ENCODE measurements at places on chromosomes 1 and 21. TPM values are rescaled to one million over a fixed set of nuclear protein-coding genes. Genes with fewer than 3 reads are reported as not detected.

DNA sequence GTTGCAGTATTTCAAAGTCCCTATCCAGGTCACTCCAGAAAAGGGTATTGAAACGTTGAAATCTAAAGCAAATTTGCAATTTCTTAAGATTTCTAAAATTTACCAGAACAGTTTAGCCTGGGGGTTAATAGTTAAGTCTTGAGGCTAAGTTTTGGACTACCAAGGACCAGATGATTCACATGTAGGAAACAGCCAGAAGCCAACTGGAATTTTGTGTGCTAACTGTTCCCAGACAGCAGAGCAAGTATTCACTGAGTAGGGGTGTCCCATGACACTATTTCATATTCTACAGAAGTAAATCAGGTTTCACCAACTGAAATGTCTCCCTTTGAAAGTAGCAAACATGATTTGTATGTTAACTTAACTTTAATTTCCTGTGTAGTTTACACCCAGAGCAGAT, 11.5 kb upstream of the C1orf105 start:
- no peak overlapping the region for H3K4me3 ChIP-seq
- no peaks in the 10 kb centered on the region for H3K27me3 ChIP-seq
- DNase-seq, result no peak
- no peaks in the 10 kb centered on the region for H3K4me1 ChIP-seq

DNA sequence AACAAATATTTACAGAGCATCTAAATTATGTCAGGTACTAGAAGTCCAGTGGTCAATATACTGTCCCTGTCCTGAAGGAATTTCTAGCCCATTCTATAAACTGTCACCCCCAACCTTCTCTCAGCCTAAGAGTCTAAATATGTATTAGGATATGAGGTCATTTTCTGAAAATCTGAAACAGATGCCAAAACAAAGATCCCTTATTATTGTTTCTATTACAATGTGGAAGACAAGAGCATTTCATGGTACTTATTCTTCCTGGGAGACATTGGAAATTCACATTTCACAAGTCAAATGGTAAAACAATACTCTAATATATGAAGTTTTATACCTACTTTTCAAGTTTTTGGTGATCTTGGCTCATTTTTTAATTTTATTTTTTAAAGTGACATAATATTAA, 2.6 kb downstream of the CLCA1 start:
- no peaks in the 10 kb centered on the region for H3K4me1 ChIP-seq
- no peaks in the 10 kb centered on the region for H3K36me3 ChIP-seq
- H3K27me3 ChIP-seq, result no peaks in the 10 kb centered on the region
- no peak for DNase-seq

DNA sequence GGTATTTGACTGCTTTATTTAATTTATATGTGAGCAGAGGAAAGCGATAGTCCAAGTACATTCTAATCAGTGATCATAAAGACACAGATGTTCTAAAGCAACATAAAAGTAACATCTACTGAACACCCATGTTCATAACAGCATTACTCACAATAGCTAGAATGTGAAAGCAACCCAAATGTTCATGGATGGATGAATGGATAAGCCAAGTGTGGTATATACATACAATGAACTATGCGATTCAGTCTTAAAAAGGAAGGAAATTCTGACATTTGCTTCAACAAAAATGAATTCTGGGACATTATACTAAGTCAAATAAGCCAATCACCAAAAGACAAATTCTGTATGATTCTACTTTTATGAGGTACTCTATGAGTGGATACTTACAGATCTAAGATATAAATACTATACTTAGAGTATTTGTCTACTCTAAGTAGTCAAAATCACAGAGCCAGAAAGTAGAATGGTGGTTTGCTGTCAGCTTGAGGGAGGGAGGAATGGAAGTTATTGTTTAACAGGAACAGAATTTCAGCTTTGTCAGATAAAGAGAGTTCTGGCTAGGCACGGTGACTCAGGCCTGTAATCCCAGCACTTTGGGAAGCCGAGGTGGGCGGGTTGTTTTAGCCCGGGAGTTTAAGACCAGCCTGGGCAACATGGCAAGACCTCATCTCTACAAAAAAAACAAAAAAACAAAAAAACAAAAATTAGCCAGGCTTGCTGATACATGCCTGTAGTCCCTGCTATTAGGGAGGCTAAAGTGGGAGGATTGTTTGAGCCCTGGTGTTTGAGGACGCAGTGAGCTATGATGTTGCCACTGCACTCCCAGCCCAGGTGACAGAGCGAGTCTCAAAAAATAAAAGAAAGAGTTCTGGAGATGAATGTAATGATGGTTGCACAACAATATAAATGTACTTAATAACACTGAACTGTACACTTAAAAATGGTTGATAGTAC, 79.7 kb upstream of the ARHGAP29 start:
- H3K27me3 ChIP-seq, result no peaks in the 10 kb centered on the region
- no peaks in the 10 kb centered on the region for H3K36me3 ChIP-seq
- peaks cover 88% of the 10 kb centered on the region for H3K4me1 ChIP-seq
- DNase-seq, result no peak
- no peak overlapping the region for H3K4me3 ChIP-seq
- peak overlapping the region; percentile 63 for H3K27ac ChIP-seq

DNA sequence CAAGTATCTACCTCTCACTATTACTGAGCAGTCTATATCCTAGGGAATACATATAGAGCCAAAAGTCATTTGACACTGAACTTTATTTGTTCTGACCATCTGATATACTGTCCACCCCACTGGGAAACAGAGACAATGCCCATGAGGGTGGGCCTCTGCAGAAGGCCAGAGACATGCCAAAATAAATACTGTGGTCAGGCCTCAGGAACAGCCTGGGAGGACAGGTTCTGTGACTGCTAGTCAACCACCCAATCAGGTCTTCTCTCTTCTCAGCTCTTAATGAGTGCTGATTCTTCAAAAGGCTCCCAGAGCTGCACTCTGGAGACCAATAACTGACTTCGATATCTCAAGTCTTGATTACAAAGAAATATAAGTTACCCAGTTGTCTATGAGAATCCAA, 5.5 kb upstream of the ANKRD35 start:
- peak overlapping the region; percentile 78 for H3K27ac ChIP-seq
- no peaks in the 10 kb centered on the region for H3K36me3 ChIP-seq
- H3K27me3 ChIP-seq, result no peaks in the 10 kb centered on the region

Gene OVAAL
- total RNA-seq, result not detected

- H3K27ac ChIP-seq, result no peak overlapping the region
- H3K4me1 ChIP-seq, result no peaks in the 10 kb centered on the region
- no peaks in the 10 kb centered on the region for H3K36me3 ChIP-seq
- no peak for DNase-seq
- H3K27me3 ChIP-seq, result no peaks in the 10 kb centered on the region
These were observed 71.7 kb upstream of the SIM2 start for GRCh38 chr21:36627242-36627641.
